LoVo (cell line): ENCODE measurements at places on chromosomes 3 and 15.

- DNase-seq: no peak
These were observed 3.6 kb upstream of the TMPRSS7 start for GRCh38 chr3:112030901-112031300.

DNA sequence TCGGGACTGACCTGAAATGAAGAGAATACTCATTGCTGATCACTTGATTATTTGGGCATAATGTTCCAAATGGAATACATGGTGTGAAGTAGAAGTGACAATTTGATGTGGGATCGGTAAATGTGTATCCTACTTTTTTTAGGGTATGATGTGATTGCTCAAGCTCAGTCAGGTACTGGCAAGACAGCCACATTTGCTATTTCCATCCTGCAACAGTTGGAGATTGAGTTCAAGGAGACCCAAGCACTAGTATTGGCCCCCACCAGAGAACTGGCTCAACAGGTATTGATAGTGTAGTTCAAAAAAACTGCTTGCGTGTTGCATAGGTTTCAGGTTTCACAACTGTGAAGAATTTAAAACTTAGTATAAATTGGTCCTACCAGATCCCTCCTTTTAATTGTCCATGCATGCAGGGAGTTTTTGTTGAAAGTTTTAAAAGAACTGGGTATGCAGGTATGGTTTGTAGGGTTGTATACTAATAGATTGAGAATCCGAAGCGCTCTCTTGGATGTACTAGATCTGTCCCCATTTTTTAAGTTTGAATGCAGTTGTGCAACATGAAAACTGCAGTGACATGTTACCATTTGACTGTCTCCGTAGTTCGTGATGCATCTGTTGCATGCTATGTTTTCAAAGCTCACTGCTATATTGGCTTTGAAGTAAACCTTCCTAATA lies 1.6 kb downstream of the EIF4A2 start:
- no peak for DNase-seq

DNA sequence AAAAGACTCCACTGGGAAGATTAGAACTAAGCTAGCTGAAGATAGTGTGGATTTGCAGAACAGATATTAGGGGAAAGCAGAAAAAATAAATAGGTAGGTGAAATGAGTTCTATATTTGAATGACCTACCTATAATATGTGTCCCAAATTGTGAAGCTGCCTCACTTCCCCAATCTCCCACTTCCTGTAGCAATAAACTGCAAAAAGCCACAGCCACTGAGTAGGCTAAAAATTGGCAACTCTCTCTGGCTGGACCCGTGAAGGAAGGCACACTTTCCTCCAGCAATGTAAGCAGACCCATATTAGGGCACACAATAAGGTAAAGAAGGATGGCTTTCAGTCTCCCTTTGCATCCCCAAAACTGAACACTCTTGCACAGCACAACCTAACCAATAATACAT lies 43.7 kb upstream of the NECTIN3 start:
- DNase-seq: no peak

DNA sequence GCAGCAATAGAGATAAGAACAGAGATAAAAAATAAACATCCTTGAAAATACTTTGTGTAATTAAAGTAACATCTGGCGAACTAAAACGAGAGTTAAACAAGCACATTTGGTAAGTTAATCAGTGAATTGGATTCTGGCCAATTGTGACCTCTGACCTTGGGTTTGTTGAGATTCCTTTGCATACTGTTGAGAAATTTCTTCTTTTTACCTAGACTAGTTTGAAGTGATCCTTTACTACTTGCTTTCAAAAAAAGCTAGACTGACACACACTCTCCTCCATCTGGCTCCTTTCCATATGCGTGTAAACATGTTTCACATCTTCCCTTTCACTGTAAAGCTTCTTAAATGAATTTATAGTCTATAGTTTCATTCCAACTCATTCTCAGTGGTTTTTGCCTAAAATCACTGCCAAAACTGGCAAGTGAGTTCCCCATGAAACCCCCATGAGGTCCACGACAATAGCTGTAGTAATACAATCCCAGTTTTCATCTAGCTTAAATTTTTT lies 17.3 kb upstream of the GBE1 start:
- no peak for DNase-seq

DNA sequence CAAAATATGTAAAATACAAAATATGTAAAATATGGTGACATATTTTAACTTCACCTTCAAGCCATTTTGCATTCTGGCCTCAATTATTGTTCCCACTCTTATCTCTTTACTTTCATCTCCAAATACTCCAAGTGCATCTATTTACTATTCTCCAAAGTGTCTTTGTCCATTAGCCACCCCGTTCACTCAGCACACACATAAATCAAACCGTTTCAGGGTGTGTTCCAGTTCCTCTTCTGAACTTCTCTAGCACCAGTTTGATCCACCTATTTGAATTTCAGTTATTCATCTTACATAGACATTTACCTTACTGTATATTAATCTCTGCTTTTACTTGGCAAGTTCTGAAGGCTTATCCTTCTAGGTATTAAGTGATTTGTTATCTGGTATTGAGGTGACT lies 45.1 kb downstream of the SGO1 start:
- no peak for DNase-seq

DNA sequence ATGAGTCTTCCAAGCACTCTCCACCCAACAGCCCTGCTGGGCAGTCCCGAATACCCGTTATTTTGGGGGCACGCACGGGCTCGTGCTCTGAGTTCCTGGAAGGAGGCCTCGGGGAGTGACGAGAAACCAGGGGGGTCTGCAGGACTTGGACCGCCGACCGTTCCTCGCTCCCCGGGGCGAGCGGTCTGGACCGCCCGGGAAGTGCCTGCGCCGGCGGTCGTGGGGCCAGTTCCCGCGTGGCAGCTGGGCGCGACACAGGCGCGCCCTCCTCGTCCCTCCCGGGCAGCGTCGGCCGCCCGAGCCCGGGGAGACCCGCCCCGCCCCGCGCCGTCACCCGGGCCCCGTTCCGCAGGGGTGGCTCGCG lies 387 bp downstream of the GNB4 start:
- DNase-seq: no peak

DNA sequence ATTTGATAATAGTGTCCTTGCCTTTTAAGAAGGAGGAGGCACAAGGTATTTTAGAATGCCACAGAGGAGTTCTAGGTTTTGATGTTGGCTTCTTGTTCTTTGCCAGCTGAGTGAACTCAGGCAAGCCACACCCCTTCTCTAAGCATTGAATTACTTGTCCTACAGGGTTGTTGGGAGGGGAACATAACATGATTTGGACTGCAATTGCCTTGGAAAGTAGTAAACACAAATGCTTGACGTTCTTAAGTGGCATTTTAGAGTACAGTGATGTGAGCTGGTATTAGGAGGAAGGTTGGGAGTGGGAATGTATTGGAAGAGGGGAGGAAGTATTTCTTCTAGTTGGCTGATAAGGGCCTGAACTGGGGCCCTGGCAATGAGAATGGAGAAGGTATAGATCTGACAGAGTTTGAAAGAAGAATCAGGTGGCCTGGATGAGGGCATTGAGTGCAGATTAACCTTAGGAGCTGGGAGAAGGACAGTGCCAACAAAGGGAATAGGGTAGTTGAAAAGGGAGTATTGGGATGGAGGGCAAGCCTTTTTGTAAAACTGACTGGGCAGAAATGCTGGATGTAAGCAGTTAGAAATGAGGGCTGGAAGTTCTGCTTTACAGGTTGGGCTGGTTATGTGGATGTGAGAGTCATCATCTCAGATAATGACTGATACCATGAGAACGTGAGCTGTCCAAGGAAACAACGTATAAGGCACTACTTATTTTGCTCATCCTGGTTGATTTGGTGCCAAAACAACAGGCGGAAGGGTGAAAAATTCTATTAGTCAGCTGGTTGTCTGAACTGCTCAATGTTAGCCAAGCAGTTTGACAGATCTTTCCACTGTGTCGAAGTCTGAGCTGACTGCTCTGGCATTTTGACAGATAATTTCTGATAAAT lies 16.7 kb downstream of the KAT2B start:
- no peak for DNase-seq

- peak; percentile 19 for DNase-seq
These were observed 377.1 kb upstream of the TBL1XR1 start for GRCh38 chr3:177574222-177574856.

DNA sequence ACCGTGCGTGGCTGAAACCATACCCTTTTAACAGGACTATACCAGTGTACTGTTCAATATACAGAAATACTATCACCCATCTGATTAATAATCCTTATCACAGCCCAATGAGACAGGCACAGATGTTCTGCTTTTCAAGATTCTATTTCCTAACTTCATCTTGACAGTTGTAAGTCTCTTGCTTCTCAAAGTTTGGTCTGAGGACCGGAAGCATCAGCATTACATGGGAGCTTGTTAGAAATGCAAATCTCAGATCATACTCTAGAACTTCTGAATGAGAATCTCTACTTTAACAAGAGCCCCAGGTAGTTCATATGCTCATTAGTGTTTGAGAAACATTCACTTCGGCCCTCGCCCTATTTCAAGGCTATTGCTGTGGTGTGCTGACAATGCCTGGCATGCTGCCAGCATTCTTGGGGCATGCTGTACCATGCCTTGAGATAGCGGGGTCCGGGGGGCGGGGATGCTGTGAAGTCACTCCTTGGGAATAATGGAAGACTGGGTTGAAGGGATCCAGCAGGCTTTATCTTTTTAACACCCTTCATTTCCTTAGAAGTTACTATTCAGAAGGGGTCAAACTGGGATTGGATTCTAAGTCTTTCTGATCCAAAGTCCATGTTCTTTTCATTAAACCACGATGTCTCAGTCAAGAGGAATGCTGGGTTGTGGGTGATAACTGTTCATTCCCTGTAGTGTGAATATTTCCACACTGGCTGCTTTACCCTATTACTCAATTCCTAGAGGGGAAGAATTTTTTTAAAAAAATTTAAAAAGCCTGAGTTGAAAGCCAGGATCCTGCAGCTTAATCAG lies 194.7 kb downstream of the LPP start:
- DNase-seq: peak; percentile 78

DNA sequence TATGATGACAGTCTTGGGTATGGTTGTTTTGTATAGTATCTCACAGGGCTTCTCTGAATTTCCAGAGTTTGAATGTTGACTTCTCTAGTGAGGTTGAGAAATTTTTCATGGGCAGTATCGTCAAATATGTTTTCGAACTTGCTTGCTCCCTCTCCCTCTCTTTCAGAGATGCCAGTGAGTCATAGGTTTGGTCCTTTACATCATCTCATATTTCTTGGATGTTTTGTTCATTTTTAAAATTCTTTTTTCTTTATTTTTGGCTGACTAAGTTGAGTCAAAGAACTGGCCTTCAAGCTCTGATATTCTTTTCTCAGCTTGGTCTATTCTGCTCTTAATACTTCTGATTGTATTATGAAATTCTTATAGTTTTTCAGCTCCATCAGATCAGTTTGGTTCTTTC lies 282.3 kb upstream of the NECTIN3 start:
- no peak for DNase-seq

GRCh38 chr3:125613204-125613603 lies 17.9 kb upstream of the OSBPL11 start:
- DNase-seq: no peak

DNA sequence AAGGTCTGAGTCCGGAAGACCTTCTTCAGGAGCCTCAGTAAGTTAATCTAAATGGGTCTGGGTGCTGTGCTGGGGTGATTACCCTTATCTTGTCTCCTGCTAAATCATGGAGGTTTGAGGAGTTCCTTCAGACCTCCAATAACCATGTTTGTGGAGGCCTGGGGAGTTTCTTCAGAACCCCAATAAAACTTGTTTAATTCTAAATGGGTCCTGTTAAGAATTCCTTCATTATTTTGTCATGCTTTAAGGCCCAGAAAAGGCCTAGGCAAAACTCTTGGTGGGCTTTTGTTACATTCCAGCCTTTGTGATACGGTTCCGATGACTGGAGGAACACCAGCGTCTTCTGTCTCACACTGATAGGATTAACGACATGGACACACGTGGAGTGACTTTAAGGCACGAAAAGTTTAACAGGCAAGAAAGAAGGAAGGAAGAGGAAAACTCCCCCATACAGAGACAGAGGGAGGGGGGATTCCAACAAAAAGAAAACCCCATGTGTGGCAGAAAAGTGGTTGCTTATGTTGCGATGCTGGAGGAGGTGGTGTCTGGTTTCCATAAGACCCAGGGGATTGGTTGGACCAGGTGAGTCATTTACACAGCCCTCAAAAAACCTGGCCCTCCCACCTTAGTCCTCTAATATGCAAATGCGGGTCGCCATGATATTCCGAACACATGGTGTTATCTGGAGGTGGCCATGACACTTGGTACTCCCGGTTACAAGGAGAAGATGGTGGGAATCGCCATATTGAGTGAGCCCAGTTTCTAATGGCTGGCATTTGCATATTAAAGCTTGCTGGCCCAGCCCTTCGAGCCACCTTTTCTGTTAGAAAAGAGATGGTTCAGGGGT lies 72.6 kb upstream of the MFGE8 start:
- no peak for DNase-seq

DNA sequence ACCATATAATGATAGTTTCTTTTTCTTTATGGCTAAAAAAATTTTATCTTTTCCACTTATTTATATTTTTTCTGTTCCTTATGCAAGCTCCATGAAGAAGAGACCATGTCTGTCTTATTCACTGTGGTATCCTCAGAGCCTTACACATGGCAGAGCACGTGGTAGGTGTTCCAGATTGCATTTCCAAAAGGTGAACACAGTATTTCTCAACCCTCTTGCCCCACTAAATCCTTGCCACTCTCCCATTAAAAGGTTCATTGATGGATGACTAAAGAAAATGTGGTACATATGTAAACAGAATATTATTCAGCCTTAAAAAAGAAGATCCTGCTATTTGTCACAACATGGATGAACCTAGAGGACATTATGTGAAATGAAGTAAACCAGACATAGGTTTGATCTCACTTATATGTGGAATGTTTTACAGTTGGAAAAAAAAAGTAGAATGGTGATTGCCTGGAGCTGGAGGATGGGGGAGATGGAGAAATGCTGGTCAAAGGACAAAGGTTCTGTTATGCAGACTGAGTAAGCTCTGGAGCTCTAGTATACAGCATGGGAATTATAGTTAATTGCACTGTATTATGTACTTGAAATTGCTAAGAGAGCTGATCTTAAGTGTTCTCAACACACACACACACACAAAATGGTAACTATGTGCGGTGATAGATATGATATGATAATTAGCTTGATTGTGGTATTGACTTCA lies 266.7 kb downstream of the CNTN3 start:
- DNase-seq: no peak

GRCh38 chr3:79052054-79052681 lies 715.6 kb downstream of the ROBO1 start:
- no peak for DNase-seq

- DNase-seq: no peak
These were observed 36.1 kb upstream of the ARHGEF26 start for GRCh38 chr3:154085071-154085470.

DNA sequence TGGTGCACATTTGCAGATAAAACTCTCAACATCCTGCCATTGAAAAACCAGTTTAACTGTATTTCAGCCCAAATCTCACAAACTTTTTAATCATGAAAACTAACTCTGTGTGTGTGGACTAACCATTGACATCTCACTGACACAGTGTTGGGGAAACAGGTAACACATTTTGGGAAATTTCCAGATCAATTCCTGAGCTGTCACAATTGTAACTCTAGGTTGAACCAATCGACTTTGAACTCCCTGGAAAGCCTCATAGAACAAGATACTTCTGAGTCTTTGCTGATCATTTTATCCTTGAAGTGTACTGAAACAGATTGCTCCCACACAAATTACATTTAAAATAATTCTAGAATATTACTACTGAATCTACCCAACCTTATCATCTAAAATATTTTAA lies 667.9 kb upstream of the NR2F2 start:
- no peak for DNase-seq
